ENCODE measurements at places on chromosomes 1 and 21. TPM values are rescaled to one million over a fixed set of nuclear protein-coding genes. Genes with fewer than 3 reads are reported as not detected.

The GPR161 gene
- 2.0 TPM for polyA plus RNA-seq

The LIN9 gene
- polyA plus RNA-seq = 2.3 TPM

The NPHS2 gene
- not detected for polyA plus RNA-seq

The TMEM167B gene
- polyA plus RNA-seq = 39.3 TPM

The PALMD gene
- 0.30 TPM for polyA plus RNA-seq

The DNM3 gene
- polyA plus RNA-seq = 210 TPM

The S100A3 gene
- not detected for polyA plus RNA-seq

The PPFIA4 gene
- polyA plus RNA-seq = 0.23 TPM

The CD52 gene
- polyA plus RNA-seq = 2.4 TPM

The NBPF10 gene
- polyA plus RNA-seq = 0.77 TPM

The VASH2 gene
- 1.6 TPM for polyA plus RNA-seq

The F5 gene
- polyA plus RNA-seq = 0.07 TPM

The ZFYVE9 gene
- polyA plus RNA-seq = 13.6 TPM

The CASQ1 gene
- polyA plus RNA-seq = 18.4 TPM

The PEAR1 gene
- not detected for polyA plus RNA-seq

The C1QC gene
- 0.56 TPM for polyA plus RNA-seq

The TRPM2 gene
- polyA plus RNA-seq = 4.9 TPM

The FAM131C gene
- polyA plus RNA-seq = 1.3 TPM

The PLA2G2D gene
- polyA plus RNA-seq = 0.55 TPM

The CLIC6 gene
- not detected for polyA plus RNA-seq

The RIPK4 gene
- not detected for polyA plus RNA-seq

The KCNA3 gene
- not detected for polyA plus RNA-seq

The FMN2 gene
- polyA plus RNA-seq = 57.5 TPM

All from Purkinje cell (primary cell).